ENCODE measurements at places on chromosomes 4 and X.

DNA sequence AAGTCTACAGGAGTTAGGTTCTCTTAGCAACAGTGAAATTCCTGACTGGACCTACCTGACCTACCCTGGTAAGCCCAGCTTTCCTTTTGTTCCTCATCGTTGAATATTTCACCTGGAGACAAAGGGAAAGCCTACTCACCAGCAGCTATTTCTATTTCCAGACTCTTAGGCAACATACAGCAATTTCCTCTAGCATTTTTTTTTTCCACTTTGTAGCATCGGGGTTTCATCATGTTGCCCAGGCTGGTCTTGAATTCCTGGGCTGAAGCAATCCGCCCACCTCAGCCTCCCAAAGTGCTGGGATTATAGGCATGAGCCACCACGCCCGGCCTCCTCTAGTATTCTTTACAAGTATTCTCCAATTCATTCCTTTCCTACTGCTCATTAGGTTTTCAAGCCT is 6.8 kb upstream of the S100G start:
- DNase-seq: peak; percentile 41

DNA sequence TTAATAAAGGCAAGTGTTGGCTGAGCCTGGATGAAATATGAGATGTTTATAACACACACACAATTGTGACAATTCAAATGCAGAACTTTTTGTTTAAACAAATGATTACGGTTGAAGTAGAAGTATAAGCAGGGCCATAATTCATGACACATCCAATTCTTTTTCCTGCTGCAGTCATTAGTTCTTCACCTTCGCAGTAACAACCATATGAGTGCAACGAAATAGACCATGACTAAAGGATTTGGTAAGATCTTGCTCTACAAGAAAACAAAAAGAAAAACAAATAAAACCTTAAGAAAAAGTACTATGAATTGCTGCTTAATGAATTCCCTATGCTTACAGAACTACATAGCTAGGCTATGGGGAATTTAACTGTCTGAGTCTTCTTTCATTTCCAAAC is 13.9 kb upstream of the BMPR1B start:
- no peak for DNase-seq

DNA sequence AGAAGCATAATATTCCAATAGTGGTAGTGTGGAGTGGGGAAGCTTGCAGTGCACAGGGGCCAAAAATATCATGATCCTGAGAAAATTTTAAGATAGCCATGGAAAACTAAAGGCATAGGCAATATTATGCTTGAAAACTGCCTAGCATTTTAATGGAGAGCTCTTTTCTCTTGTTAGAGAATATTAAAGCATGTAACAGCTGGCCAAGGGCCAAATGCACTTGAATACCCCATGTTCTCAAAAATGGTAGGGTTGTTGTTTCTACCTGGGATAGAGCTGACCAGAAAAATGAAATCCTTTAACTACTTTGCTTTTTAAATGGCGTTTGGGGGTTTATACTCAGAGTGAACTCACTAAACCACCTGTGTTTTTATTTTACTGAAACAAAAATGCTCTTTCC is 739.6 kb upstream of the SLIT2 start:
- no peak for DNase-seq

- no peak for DNase-seq
Measured at GRCh38 chrX:29870608-29871007, 344.8 kb upstream of the MAGEB2 start.

DNA sequence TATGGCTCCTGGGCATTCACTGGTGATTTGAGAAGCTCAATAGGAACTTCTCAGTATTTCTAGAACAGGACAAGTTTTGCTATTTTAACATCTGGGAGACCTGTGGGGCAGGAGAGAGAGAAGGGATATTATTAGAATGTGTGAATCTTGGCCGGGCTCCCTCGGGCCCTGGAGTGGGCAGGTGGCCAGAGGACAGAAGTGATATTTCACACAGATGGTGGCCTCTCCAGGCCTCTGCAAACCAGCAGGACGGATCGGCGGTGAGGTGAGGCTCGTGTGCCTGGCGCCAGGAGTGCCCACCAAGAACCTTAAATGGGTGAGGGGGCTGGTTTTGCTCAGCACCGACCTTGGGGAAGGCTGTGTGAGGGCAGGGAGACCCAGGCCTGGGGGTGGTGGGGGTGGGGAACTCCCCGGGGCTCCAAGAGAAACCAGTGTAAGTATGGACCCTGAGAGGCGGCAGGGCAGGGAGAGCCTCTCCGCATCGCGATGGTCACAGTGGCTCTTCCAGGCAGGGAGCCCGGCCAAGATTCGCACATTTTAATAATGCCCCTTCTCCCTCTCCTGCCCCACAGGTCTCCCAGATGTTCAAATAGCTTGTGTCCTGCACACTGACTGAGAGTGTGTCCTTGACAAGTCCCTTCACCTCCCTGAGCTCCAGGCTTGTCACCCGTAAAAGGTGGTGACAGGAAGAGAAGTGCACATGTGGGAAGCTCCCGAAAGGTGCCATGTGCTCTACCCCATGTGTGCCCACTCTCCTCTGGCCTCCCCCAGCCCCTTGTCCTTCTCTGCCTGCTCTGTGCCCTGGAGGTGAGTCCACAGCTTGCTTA is 64.9 kb downstream of the SORCS2 start:
- peak; percentile 45 for DNase-seq

- no peak for DNase-seq
Measured at GRCh38 chr4:94700298-94700697, 57.5 kb upstream of the BMPR1B start.

DNA sequence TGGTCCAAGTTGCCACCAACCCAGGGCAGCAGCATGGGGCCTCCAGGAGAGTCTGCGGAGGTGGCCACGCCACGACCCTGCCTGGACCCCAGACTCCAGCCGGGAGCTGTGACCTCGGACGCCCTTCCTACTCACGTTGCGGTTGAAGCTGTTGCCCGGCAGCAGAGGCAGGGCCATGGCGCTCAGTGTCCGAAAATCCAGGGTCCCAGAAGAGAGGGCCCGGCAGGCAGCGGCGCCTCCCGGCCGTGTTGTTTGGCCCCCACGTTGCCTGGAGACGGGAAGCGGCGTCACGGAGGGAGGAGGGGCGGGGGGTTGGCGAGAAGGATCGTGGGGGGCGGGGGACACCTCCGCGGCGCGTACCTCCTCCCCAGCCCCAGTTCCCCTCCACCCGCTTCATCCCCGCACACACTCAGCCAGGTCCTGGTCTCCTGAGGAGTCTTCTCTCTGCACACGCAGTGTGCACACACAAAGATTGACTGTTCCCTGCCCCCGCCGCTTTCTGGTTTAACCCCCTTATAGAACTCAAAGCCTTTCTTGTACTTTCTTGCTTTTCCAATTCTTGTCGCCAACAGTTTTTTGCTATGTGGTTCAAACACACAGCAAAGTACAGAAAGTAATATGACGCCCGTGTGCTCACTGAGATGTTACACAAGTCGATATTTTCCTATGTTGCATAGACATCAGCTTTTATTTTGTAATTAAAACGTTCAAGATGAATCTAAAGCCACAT is at the start of gene EFHC2:
TSS of gene EFHC2 (minus strand) at position 261 of the 730 bp plus-strand sequence. CDS start at position 177, 84 bp downstream.
- DNase-seq: peak; percentile 45

DNA sequence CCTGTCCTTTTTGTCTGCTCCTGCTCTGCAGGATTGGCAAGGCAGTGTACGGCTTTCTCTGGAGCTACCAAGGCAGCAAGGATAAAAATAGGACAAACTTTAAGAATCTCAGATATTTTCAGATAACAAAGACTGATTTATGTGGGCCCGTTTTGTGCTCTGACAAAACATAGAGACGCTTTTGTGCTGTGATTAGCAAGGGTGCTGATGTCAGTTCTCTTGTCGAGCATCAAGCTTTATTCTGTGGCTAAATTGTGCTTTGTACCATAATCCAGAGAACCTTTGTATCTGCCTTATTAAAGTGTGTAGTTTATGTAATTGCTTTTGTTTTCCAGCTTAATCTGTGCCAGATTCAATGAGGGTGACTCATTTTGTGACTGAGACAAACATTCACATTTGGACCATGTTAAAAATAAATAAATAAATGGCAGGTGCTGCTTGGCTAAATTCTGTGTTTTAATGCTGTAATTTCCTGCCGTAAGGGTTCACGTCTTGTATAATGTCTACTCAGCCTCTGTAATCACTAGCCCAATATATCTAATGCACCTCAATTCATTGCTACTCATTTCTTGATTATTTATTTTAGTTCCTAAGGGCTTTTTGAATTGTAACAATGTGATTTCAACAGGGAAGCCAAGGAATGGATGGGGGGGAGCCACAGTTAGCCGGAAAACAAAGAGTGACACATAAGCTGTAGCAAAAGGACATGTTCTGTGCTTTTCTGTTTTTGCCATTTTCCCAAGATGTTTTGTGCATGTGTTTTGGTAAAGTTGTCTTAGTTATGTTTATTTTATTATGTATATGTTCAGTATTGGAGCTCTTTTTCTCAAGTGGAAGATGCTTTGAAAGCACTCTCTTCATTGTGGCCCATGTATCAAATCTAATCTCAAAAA is 75.1 kb downstream of the GAB1 start:
- peak; percentile 18 for DNase-seq

DNA sequence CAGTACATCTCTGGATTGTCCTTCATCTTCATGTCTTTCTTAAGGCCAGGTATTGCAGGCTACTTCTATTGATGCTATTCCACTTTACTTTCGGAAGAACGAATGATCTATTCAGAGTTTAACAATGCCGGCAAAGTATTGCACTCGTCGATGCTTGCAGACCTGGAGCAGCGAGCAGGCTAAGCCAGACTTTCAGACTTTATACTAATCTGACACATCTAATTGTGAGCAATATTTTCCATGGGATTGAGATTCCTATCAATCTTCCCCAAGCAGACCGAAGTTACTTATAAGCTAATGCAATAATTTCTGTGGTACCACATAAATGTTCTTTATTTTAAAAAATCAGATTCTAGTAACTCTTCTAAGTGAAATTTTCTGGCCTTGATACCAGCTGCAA is 1.6 kb downstream of the EMCN start:
- no peak for DNase-seq

GRCh38 chr4:139924782-139925181 is 229.2 kb downstream of the MAML3 start:
- DNase-seq: no peak

- DNase-seq: peak; percentile 39
Measured at GRCh38 chr4:167021545-167022155, 212.6 kb downstream of the SPOCK3 start.

DNA sequence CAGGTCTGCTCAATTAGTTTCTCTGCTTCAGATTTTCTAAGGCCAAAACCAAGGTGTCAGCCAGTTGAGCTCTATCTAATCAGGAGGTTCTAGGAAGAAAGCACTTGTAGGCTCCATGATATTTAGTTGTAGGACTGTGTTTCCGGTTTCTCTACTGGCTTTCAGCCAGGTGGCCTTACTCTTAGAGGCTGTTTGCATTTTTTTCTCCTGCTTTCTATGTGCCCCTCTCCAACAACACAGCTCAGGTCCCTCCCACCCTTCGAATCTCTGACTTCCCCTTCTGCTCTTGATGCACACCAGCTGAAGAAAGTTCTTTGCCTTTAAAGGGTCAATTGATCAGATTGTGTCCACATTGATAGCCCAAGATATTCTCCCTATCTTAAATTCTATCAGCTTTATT is 245.2 kb downstream of the RAB28 start:
- no peak for DNase-seq

DNA sequence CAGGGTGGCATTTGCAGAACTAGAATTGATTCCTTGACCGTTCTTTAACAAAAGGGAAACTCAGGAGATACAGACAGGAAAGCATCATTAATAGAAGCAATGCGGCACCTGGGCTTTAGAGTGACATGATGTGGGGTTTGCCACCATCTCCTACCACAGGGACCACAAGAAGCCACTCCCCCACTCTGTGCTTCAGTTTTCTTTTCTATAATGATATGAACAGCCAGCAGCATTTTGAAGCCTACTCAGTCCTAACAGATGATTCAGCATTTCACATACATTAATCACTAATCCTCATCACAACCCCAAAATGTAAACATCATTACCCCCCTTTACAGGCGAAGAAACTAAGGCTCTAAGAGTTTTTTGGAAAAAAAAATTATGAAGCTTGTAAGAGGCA is 22.9 kb downstream of the CCDC149 start:
- no peak for DNase-seq

DNA sequence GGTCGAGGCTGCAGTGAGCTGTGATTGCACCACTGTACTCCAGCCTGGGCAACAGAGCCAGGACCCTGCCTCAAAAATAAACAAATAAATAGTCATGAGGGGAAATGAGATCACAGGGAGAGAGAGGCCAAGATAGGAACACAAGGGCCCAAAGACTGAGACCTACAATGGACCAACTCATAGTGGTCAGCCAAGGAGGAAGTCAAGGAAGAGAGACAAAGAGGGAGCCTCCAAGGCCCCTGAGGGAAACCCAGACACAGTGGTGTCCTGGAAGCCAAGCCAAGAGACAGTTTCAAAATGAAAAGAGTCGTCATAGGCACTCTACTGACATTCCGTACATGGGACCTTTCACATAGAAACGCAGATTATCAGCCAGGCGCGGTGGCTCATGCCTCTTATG is 153.3 kb downstream of the BCOR start:
- no peak for DNase-seq

DNA sequence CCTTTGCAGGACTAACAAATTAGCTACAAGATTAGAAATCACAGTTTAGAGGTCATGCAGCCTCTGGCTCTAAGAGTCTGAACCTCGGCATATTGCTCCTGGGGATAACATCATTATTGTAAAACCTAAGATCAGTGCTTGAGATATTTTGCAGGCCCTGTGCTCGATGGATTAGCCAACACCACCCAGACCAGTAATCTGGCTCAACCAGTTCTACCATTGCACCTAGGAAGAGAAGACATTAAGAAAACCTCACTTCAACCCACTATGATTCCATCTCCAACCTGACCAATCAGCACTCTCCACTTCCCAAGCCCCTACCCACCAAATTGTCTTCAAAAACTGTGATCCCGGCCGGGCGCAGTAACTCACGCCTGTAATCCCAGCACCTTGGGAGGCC is 43.6 kb downstream of the WFS1 start:
- DNase-seq: no peak

GRCh38 chr4:81422595-81422994 is 49.1 kb downstream of the RASGEF1B start:
- DNase-seq: no peak

GRCh38 chr4:94689155-94689860 is 68.4 kb upstream of the BMPR1B start:
- no peak for DNase-seq

- DNase-seq: no peak
Measured at GRCh38 chr4:86050496-86050895, 309.4 kb downstream of the MAPK10 start.

DNA sequence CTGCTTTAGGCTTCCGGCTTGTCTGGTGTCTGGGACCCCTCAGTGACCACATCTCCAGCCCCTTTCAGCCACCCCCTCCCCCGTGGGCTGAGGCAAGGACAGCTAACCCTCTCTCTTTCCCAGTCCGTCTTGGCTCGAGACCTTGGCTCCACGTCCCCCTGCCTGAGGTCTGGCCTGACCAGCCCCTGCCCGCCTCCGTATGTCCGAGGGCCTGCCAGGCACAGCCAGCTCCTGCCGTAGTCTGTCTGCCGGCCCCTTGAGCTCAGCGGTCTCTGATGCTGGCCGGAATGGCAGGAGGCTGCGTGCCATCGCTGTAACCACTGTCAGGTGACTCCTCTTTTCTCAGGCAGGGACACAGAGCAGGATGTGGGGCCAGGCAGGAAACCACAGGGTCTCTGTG is 73.3 kb upstream of the LRPAP1 start:
- no peak for DNase-seq

- no peak for DNase-seq
Measured at GRCh38 chrX:109622270-109622669, 2.7 kb downstream of the KCNE5 start.

GRCh38 chrX:94695910-94696309 is 1021.9 kb downstream of the FAM133A start:
- no peak for DNase-seq

- DNase-seq: no peak
Measured at GRCh38 chr4:138595731-138596460, 353.7 kb upstream of the SLC7A11 start.

Data from GM03348 (cell line).